ENCODE measurements at places on chromosomes 2 and 18.

DNA sequence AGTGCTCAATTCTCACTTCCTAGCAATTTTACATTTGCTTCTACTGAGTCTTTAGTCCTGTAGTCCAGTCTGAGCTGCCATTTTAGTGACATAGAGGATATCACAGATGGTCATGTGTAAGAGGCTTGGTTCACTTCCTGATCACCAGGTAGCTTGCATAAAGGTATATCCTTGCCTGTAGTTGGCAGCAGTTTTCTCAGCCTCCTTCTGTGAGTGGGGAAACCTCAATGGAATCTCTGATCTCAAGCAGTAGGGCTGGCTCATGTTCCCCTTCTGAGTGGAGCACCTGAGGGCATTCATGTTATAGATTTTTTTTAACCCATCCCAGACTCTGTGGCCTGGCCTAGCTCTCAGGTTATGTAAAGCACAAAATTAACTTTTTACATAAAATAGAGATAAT is 278.4 kb downstream of the RDH14 start:
- no peak for DNase-seq

GRCh38 chr2:101803128-101803527 is 105.6 kb downstream of the MAP4K4 start:
- no peak for DNase-seq

- no peak for DNase-seq
These were observed 84.5 kb downstream of the POU3F3 start for GRCh38 chr2:104938231-104938941.

GRCh38 chr2:213315168-213315876 is 31.1 kb downstream of the SPAG16 start:
- DNase-seq, result no peak

DNA sequence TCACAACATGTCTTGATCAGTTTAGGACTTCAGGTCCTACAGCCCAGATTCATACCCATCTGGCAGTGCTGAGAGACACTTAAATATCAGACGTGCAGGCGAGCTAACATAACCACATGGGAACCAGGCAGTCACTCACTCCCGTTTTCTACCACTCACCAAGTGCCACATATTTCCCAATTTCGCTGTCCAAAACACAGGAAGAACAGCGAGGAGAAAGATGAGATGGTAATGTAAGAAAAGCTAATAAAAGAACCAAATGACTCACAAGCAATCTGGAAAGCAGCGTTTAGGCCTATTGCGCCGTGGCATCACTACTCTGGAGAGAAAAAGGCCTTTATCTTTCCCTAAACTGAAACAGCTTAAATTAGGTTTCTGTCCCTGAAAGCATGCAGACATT is 647.8 kb upstream of the SLC39A10 start:
- no peak for DNase-seq

GRCh38 chr2:121187982-121188411 is 97.0 kb downstream of the TFCP2L1 start:
- DNase-seq, result no peak

GRCh38 chr2:74688881-74689280 is 34.8 kb downstream of the SEMA4F start:
- no peak for DNase-seq

DNA sequence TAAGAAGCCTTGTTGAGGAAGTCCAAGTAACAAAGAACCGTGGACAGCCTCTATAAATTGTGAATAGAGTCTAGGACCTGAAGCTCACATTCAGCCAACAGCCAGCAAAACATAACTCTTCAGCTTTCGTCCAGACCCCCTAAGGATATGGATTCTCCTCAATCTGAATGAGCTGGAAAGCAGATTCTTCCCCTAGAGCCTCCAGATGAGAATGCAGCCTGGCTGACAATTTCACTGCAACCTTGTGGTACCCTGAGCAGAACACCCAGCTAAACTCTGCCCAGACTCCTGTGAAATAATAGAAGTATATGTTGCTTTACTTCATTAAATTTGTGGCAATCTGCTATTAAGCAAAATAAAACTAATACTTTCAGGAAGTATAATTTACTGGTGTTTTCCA is 483.5 kb upstream of the SLC8A1 start:
- DNase-seq, result no peak

- no peak for DNase-seq
These were observed 819 bp upstream of the MAP3K2 start for GRCh38 chr2:127388423-127389164.

GRCh38 chr2:140895378-140895777 is 1235.4 kb downstream of the LRP1B start:
- peak; percentile 11 for DNase-seq

- no peak for DNase-seq
These were observed 183.5 kb upstream of the GCFC2 start for GRCh38 chr2:75894170-75894569.

Data from NCI-H2029 treated with DMSO at 0.1 percent for 48 hours (cell line).